Renal cortical epithelial cell (primary cell): ENCODE measurements at places on chromosomes 7 and 10.

DNA sequence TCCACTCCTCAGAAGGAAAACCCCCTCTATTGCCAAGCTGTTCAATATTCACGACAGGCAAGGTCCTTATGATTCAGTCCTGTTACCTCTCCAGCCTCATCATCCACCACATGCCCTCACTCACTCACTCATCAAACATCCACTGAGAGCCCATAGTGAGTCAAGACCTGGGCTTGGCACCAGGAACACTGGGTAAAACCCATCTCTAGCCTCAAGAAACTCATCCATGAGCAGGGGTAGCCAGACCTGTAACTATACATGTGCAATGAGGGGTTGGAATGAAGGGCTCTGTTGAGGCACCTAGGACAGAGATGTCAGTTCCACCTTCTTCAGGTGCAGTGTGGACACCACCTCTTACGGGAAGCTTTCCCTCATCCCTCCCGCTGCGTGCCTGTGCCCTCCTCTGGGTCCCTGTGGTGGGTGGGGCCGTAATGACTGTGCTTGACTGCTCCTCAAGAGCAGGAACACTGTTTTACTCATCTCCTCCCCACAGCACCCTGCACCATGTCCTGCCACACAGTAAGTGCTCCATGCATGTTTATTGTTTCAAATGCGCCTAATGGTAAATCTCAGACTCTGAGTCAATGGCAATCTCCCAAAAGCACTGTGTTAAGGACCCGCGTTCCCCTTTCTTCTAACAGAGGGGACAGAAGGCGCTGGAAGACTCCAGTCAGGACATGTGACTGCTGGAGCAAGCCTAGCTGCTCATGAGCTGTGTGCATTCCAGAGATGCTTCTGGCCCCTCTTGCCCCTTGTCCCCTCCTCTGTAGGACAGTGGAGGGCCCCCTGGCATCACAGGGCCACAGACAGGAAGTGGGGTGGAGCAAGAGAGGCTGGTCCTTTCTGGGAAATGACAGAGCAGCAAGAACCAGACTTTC is 95.4 kb downstream of the HIPK2 start:
- DNase-seq, result peak; percentile 88

GRCh38 chr10:15335508-15335907 is 35.6 kb downstream of the FAM171A1 start:
- DNase-seq, result no peak

DNA sequence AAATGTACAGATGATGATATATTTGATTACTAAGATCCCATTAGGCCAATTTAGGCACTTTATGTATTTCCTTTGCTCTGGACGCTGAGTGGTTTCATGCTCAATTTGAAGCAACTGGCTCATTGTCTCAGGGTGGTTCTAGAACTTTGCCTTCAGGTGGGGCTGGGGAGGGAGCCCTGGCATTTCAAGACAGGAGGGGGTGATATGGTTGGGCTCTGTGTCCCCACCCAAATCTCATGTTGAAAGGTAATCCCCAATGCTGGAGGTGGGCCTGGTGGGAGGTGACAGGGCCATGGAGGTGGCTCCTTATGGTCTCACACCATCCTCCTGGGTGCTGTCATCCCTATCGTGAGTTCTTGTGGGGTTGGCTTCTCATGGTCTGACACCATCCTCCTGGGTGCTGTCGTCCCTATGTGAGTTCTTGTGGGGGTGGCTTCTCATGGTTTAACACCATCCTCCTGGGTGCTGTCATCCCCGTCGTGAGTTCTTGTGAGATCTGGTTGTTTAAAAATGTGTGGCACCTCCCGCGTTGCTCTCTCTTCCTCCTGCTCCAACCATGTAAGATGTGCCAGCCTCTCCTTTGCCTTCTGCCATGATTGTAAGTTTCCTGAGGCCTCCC is 151.5 kb upstream of the KLF6 start:
- DNase-seq, result no peak

DNA sequence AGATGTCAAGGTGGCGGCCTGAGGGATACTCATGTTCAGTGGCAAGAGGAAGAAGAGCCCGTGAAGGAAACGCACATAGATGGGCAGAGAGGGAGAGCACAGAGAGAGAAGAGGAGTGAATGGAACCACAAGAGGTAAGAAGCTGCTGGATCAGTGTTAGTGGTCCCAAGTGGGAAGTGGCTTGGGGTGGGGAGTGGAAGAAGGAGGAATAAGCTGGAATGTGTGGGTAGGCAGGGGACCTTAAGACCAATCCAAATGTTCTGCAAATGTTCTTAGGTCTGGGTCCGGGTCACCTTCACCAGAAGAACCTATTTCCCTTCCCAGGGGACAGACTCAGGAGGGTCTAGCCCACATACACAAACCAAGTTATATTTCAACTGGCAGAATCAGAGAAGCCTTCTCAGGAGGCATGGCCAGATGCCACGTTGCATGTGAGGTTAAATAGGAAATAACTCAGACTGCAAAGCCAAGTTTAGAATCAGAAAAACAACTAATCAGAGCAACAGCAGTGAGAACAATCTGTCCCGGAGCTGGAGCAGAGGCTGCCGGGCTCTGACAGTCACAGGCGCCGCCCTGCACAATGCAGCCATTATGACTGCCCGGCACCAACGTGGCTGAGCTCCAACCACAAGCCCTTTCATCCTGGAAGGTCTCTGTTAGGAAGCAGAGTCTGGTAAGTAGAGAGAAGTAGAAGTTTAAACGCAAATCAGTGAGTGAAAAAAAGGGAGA is 78.6 kb upstream of the ARMC3 start:
- peak; percentile 63 for DNase-seq

DNA sequence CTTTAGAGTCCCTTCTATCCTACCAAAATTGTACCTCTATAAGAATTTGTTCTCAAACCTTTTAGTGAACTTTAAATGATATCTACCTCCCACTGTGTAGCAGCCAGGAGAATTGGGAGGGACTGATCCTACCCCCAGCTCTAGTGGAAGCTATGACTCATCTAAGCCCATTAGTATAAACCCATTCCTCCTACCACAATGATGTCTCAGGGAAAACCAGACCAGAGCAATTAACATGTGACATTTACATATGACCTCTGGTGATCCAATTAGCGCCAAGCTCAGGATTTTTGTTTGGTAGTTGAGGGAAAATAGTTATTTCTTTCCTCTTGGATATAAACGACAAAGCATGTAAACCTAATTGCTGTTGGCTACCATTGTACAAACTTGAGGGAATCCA is 33.1 kb upstream of the R3HCC1L start:
- no peak for DNase-seq

DNA sequence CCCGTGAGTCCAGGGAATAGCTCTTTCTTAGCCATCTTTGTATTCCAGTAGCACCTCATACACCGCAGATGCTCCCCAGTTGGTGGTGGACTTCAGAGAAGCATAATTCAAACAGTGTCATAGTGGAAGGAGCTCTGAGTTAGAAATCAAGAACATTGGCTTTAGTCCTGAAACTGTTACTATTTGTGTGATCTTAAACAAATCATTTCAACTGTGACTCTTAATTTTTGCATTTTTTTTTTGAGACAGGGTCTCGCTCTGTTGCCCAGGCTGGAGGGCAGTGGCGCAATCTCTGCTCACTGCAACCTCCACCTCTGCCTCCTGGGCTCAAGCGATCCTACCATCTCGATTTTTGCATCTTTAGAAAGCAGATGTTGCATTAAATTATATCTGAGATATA is 1.8 kb downstream of the BPGM start:
- DNase-seq, result no peak

- peak; percentile 96 for DNase-seq
These were observed 14.9 kb downstream of the AFAP1L2 start for GRCh38 chr10:114389426-114389825.

DNA sequence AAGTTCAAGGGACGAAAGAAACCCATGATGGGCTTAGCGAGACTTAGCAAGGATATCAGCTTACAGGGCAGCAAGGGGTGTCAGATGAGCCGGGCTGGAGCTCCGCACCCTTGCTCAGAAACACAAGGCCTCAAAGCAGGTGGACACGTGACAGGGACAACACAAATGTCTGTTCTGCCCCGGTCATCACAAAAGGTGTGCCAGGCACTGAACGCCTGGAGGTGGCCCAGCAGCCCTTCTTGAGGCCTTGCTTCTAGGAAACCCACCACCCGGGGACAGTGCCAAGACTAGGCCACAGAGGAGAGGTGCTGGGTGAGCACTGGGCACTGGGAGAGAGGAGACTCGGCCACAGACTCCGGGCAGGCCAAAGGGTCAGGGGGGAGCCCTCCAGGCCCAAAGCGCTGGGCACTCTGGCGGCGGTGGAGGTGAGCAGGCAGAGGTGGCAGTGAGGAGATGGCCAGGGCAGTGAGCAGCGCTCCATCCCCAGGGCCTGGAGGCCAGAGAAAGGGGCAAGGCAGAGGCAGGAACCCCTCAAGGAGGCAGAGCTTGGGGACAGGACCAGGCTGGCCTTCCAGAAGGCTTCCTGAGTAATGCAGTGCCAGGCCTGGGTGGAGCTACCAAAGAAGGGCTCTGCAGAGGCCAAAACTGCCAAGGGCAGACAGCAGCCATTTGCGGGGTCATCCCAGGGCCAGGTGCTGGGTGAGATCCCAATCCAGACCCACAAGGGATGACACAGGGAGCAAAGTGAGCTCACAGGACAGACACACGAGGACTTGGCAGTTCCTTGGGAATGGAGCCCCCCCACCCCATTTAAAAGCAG is 22.7 kb downstream of the EBF3 start:
- no peak for DNase-seq

DNA sequence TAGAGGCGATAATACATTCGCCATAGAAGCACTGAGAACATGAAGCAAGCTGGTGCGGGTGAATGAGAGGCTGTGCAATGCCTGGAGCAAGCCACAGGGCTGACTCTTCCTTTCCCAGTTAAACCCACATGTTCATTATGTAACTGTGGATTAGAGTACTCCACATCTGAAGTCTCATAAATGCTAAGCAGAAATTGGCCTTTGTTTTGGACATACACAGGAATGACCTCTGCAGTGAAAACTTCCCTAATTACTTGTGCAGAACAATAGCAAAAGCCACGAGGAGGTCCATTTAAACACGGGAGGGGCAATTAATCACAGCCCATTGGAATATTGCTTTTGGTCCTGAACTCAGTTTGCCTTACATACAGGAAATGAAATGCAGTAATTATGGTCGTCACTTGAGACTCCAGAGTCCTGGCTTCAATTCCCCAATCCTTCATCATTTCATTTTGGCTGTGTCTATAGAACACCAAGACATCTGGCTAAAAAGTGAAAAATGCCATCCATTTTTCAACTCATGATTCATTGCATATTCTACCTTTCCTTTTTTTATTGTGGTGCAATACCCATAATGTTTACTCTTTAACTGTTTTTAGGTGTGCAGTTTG is 78.7 kb upstream of the CXCL12 start:
- DNase-seq, result peak; percentile 3

- DNase-seq, result no peak
These were observed 5.7 kb downstream of the ARPC1B start for GRCh38 chr7:99380032-99380822.

- DNase-seq, result no peak
These were observed 232.6 kb downstream of the ADK start for GRCh38 chr10:74383642-74384041.

- no peak for DNase-seq
These were observed 10.2 kb upstream of the ZNF467 start for GRCh38 chr7:149783386-149784250.

- no peak for DNase-seq
These were observed 49.1 kb downstream of the STAM start for GRCh38 chr10:17693009-17693408.

DNA sequence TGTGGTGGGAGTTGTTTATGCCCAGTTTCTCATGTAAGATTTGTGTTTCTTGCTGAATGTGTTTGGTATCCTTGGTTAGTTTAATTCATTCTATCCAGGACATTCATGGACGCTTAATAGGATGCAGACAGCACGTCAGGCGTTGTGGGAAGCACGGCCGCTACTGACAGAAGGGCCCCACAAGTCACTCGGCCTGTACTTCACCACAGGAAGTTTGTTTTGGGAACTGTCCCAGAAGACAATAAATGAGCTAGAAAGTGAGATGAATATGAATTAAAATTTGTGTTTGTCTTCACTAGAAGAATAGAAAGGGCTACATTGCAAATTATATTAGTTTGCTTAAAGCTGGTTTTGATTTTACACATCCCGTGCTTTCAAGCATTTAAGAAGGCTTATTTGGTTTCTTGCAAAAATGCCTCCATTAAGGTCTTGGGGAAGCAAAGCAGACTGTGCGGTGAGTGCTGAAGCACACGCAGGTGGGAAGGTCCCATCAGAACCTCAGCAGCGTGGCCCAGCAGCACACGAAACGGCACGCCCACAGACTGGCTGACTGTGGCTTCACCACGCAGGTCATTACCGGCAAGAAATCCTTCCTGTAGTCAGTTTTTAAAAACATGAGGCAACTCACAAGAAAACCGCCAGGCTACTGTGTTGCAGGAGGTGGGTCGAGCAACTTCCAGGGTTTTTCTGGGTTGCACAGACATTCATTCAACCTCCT is 74.1 kb downstream of the VIPR2 start:
- no peak for DNase-seq
